ENCODE measurements at places on chromosomes 12 and 14.
A peak's percentile ranks its signal among the peaks of the same experiment; 100 is the strongest.

DNA sequence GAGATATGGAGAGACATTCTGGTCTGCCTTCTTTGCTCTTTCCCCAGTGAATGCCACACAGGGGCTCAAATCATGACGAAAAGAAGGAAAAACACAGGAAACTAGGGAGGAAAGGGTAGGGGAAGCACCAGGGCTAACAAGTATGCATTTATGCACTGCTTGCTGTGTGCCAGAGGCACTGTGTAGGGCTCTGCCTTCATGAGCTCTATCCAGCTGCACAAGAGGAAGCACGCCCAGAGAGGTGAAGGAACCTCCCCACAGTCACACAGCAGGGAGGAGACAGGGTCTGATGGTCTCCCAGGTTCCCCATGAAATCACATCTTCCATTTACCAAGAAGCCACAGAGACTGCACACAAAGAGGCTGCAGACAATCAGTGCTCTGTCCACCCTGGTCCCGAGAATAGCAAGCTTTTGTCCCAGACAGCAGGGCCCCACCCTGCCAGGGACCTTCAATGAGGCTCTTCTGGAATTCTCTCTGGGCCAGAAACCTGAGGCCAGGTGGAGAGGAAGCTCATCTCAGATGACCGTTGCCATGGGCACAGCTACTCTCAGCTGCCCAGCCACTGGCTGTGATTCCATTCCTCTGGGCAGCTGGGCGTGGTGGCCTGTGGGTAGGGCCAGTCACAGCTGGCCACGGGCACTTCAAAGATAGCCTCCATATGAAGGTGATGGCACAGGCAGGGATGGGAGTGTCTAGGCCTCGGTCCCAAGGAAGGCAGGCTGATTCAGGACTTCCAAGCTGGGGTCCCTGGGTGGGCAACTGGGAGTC, 7.3 kb upstream of the TRPV4 start:
- no peak for DNase-seq

DNA sequence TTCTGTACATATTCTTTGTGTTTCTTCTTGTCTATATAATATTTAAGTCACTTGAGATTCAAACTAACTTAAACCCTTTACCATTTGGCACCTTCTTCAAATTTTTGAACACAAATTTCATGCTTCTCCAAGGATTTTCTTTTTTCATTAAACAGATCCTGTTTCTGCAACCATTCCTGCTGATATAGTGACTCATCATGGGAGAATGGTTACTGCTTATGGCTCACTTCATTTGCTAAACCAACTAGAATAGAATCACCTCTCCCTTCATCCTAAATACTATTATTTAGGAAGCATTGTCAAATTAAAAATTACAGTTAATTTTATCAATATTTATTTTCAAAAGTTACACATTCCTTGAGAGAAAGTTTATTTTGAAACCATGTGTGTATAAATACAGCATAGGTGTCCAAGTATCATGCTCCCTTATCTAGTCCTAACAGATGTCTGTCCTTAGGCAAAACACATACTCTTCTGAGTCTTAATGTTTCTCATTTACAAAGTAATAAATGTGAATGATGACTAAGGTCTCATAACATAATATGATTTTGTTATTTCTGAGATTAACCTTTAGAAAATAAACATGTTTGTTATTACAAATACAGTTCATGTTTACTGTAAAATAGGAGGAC, 40.7 kb downstream of the PLCZ1 start:
- DNase-seq = no peak

- no peak for DNase-seq
Measured at GRCh38 chr12:27034607-27035293, 12.4 kb downstream of the MED21 start.

GRCh38 chr12:27342536-27342935, 9.9 kb downstream of the BMAL2 start:
- DNase-seq = no peak

- no peak for DNase-seq
Measured at GRCh38 chr12:101596172-101596571, 1.4 kb downstream of the MYBPC1 start.

DNA sequence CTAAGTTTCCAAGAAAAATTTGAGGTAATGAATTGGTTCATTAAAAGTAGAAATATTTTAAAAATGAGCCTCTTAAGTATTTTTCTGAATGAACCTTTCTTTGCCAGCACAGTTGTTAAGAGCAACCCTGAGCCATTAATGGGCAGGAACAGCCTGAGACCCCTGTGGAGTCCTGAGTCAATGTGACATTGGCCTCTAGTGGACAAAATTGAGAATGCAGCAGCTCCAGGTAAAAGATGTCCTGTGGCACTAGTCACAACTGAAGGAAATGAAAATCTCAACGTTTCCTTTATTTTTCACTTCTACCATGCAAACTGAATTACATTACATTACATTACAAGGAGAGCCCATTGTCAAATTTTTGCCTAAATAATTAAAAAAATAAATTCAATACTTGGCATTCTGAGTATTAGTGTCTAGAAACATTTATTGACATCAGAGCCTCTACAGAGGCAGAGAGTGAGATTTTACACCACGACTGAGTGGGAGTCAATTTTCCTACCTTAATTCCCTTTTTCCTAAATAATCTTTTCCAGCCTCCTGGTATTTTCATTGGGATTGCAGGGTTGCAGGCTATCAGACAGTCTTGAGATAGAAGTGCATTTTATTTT, 135.7 kb downstream of the PPM1H start:
- DNase-seq = no peak

GRCh38 chr14:21866479-21866878, 192.9 kb upstream of the OR4E1 start:
- DNase-seq = no peak

- no peak for DNase-seq
Measured at GRCh38 chr12:81863406-81863805, 104.3 kb upstream of the PPFIA2 start.

GRCh38 chr12:50003595-50003994, 21.7 kb downstream of the RACGAP1 start:
- DNase-seq = no peak

DNA sequence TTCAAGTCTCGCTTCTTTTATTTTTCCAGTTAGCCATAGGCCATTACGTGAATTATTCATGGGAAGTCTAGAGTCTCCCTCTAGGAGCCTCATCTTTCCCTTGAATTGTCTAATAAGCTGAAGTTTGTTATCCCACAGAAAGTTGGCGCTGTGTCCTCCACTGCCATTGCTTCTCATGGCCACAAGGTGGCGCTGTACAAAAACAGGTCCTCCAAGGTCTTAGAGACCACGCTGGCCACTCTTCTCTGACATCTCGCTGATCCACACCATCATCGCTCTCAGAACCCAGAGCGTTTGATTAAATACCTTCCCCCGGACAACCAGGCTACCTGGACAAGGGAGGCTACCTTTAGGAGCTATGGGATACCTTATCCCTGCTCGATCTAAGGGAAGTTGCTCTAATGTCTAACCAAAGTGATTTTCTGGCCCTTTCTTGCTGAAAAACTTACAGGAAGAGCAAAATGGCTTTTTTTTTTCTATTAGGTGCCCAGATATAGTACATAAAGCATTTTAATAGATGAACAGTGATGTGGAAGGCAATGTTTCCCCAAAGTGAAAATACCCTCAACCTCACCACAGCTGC, 110.0 kb downstream of the CCDC60 start:
- peak; percentile 1 for DNase-seq

DNA sequence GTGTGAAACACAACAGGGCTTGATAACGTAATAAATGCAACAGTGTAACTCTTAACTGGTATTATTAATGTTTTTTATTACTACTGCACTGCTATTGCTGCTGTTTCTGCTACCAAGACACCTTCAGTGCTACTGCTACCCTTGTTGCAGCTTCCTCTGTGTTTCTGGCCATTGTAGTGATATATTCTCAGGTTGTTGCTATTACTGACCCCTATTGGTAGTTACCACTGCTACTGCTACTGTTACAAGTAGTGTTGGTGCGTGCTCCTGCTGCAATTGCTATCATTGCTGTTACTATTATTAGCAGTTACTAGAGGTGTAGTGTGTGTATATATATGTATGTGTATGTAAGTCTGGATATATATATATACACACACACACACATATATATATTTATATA, 87.2 kb upstream of the PTPRB start:
- DNase-seq = no peak

DNA sequence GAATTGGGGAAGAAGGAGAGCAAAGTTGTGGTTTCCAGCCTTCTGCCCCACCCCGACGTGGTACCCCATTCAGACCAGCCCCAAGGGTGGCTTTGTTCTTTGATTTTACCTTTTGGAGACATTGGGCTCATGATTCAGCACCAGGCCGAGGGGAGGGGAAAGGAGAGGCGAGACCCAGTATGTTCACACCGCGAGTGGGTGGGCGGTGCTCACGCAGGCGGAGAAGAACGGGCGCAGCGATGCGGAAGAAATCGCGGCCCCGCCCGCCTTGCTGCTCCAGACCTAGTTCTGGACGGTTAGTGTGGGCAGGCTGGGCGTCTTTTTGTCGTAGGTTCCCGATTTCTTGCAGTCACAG, 963 bp downstream of the ATL1 start:
- DNase-seq = no peak

- no peak for DNase-seq
Measured at GRCh38 chr12:131441060-131441396, 269.9 kb upstream of the SFSWAP start.

- DNase-seq = no peak
Measured at GRCh38 chr12:119808441-119808840, 68.7 kb downstream of the CIT start.

DNA sequence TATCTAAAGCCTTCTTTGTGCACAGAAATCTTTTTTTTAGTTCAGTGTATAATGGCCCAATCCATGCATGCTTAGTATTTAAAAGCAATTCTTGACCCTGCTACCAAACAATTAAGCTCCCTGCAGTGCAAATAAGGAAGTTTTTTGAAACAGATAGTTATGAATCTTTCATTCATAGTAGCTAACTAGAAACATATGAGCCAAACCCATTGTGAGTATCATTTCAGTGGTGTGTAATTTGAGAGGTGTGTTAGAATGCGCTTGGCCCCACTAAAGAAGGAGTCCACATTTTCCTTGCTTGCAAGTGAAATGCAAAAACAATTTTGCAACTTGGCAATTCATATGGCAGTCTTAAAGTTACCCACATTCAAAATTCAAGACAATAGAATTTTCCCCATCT, 14.4 kb downstream of the EPS8 start:
- DNase-seq = no peak

DNA sequence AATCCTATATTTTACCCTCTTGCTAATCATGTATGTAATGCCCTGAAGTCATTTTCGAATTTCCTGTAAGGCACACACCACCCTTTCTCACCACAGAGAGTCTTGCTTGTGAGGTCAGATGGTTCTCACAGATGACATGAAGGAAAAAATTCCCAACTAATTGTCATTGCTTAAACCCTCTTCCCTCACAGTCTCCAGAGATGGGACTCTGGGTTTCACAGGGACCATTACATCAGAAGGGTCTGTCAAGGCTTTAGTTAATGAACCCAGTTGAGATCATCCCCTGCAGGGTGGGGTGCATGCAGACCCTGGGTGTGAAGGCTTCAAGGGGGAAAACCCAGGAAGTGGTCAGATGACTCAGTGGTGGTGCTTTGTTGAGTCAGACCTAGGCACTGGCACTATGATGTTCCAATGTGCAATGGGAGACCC, 229.6 kb downstream of the BCAT1 start:
- DNase-seq = no peak

- no peak for DNase-seq
Measured at GRCh38 chr12:110742096-110742717, 484 bp downstream of the PPP1CC start.

DNA sequence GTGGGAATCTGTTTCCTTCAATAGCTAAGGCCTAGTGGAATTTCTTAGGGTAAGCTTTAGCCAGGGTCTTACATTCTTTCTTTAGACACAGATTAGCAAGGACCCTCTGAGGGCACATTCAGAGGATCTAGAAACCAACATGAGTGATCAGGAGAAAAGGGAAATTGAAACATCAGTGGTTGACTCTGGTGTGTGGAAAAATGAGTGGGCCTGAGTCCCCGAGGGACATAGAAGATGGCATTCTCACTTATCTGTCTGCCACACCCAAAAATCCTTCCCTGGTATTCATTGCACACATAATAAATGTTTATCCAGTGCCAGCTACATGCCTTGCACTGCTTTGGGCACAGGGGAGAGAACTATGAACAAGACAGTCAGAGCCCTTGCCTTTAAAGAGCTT, 82.9 kb downstream of the SSPN start:
- DNase-seq = no peak

- peak; percentile 4 for DNase-seq
Measured at GRCh38 chr14:72104011-72104613, 171.9 kb downstream of the RGS6 start.

DNA sequence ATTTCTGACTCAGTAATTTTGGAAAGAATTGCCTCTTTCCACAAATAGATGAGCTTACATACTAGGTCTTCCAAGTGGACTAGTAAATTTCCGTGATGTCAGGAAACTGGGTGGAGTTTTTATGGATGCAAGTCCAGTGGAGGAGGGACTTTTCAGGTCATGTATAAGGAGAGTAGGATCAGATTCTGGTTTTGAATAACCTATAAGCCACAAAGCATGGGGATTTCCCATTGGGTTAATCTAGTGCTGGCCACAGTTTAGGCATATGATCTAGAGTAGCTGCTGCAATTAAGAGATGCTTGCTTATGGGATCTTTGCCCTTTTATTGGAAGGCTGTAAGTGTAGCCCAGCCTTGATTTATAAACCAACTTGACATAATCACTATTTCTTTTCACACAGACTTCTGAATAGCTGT, 33.8 kb downstream of the STK38L start:
- DNase-seq = no peak

DNA sequence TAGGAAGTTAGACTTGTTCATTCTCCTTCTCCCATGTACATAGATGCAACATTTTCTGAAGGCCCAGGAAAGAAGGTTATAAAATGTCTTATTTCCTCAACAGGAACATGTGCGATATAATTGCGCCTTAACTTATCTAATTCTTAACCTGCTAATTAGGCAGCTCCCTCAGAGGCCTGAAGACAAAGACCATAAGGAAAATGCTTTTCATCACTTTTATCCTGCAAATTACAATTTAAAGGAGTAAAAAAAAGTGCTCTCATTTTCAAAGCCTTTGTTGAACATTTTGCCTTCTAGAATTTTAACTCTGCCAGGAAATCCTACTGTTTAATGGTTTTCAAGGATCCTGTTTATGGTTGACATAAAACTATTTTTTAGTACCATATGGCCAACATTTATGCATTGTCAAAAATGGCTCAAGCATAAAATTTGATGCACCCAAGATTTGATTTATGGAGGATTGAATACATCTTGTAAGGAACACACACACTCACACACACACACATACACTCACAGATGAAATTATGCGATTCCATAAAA, 660.4 kb upstream of the TMEM132C start:
- no peak for DNase-seq

GRCh38 chr14:75577090-75577489, 1.3 kb upstream of the FLVCR2 start:
- no peak for DNase-seq

DNA sequence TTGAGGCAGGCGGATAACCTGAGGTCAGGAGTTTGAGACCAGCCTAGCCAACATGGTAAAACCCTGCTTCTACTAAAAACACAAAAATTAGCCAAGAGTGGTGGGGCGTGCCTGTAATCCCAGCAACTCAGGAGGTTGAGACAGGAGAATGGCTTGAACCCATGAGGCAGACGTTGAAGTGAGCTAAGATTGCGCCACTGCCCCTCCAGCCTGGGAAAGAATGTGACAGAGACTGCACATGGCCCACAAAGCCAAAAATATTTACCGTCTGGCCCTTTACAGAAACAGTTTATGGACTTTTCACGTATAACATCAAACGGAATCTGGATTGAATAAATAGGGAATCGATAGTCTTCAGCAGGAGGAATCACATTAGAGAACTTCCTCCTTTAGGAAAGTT, 3.5 kb downstream of the RSRC2 start:
- no peak for DNase-seq

All from KG1 (cell line).